Activated T-cell treated with anti-CD3 and anti-CD28 coated beads for 4 hours (primary cell): ENCODE measurements at places on chromosomes 6 and 20.
A peak's percentile ranks its signal among the peaks of the same experiment; 100 is the strongest.

DNA sequence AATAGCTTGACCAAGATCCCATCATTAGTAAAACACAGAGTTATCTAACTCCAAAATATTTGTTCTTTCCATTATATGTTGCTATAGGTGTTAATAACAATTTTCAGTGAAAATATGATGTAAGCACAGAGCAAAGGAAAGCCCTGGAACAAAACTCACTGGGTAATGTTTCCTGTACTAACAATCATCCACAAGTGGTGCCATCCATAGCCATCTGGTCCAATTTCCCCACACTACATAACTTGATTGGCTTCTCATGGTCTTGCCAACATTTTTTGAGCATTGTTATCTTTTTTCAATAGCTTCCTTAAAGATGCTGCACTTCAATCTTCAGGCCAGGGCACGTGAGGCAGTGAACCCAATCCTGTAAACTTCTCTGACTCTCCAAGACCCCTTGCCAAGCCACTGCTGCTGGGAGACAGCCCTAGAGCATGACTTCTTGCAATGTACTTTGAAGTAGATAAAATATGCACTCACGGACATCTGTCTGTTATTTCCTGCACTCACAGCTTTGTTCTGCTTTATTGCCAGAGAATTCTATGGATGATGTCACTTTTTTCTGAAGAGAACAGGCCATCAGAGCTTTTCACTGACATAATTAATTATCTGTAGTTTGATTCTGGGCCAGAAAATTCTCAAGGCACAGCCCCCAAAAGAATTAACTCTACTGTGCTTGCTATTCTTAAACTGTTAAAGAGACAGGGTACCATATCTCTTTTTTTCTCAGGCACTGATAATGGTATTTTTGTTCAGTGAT is 97.5 kb upstream of the TMEM30A start:
- DNase-seq, result no peak

GRCh38 chr6:154638369-154638768 is 94.8 kb upstream of the SCAF8 start:
- no peak for DNase-seq

DNA sequence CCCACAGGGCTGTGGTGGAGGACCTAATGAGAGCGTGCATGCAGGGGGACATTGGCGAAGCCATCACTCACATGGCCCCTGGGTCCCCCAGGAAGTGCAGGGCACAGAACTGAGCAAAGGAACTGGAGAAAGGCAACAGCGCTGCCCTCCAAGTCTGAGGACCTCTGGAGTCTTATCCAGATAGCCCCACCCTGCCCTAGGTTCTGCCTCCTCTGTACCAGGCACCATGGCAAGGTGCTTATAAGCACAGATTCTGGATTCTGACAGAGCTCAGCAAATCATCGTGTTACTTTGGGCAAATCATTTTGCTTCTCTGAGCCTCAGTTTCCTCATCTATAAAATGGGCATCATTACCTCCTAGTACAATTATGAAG is 44.5 kb downstream of the SLC13A3 start:
- DNase-seq, result no peak

DNA sequence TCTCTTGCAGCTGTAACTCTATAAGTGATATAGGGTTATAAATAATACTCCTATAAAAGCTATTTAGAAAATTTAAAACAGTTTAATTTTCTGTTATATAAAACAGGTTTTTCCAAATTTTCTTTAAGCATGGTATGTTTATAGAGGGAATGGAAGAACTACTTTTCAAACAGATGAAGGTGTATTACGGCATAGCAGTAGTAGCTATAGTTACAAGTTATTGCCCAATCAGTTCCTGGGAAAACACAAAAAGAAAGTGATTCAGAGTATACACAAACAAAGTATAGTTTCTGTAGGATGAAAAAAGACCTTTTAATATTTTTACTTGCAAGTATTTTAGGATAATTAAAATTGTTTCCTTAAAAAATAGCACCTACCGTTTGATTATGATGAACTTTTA is 9.8 kb downstream of the SLC17A5 start:
- no peak for DNase-seq

DNA sequence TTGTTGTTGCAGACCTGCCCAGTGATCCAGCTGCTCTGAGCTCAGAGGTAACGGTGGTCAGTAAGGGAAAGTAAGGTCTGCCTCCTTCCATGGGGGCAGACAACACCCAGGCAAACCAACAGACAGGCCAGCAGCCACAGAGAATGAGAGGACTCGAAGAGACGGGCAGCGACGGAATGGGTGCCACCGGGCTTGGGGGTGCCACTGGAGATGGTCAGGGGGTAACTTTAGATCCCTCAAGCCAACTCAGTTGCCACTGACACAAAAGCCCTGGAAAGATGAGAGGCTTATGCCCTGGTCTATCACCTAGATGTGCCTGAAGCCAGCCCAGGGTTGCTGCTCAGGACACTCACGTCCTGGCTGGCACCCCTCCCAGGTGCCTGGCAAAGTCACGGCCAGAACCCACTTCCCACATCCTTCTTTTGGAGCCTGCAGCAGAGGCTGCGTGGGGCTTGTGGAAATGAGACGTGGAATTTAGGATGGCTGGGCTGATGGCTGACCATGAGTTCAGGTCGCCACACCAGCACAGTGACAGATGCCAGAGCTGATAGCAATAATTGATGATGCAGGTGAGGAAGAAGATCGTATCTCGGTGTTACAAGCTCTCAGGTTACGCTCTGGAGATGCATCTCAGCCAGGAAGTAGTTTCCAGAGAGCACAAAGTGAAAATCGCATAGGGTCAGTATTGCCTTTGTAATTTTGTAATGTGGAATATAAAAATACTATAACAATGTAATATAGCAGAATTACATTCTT is 209.1 kb downstream of the SYNDIG1 start:
- DNase-seq, result no peak

GRCh38 chr6:160750276-160750689 is 48.2 kb downstream of the PLG start:
- DNase-seq, result no peak

DNA sequence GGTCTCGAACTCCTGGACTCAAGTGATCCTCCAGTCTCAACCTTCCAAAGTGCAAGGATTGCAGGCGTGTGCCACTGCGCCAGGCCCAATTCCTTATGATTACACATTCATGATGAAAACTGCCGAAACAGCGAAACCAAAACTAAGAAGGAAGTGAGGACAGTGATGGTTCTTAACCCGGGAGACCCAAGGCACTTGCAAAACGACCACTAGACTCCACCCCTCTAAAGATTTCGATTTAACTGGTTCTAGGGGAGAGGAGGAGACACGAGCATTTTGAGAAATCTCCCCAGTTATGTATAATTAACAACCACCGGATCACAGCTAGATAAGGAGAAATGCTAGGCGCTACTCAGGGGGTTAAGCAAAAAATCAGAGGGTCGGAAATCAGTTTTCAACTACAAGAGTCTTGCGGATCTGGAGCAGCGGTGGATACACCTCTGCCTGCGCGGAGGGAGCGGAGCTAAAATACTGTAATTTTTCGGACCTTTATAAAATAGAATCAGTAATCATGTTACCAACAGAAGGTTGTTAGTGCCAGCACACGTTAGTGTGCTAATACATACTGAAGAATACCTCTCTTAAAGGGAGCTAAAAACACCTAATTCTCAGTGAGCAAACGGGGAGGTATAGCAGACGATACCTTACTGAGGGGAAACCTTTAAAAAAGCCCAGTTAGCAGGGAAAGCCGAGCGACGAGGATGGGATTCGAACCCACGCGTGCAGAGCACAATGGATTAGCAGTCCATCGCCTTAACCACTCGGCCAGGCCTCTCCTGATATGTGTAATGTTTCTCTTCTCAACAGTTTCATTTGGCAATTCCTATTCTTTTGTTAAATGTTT is 60.0 kb upstream of the BTN3A2 start:
- DNase-seq, result peak; percentile 61

DNA sequence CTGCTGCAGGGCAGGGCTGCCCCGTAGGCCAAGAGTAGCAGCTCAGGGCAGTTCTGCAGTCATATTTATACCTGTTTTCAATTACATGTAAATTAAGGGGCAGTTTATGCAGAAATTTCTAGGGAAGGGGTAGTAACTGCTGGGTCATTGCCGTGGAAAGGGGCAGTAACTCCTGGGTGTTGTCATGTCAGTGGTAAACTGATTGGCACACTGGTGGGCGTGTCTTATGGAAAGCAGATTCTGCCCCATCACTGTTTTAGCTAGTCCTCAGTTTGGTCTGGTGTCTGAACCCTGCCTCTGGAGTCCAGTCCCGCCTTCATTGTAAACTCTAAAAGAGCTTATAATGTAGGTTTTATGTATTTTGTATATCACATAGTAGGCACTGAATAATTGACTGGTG is 22.1 kb downstream of the MAP3K4 start:
- DNase-seq, result no peak

DNA sequence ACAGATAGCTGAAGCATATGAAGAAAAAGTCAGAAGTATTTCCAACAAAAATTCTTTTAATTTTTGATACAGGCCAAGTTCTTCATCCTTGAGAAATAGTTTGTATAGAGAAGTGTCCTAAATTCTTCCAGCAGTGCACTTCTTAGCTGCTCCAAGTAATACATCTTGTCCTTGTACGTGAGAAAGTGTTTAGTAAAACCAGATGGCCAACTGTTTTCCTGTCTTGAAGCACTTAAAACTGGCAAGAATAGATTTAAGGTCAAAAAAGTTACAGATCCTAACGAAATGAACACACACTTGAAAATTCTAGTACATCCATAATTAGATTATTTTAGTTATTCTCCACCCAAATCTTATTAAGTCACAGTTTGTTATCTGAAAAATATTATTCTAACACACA is 52.2 kb upstream of the HSF2 start:
- DNase-seq, result no peak

DNA sequence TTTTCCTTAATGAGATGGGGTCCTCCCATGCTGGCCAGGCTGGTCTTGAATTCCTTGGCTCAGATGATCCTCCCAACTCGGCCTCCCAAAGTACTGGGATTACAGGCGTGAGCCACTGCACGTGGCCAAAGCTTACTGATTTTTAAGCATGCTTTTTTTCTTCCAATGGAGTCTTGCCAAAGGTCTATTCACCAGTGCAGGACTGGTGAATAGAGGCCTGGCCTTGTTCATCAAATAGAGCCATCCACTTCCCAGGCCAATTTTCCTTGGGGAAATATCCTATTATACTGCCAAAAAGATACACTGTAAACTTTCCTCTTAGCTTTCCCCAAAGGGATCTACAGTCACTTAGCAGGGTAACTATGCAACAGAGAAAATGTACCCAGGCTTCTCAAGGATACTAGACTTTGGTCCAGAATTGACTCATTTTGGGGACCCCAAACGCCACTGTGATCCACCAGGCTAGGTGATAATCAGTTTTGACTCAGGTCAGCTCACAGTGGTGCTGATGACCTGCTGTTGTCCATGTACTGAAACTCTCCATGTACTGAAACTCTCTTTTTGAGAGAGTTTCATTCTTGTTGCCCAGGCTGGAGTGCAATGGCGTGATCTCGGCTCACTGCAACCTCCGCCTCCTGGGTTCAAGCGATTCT is 91.8 kb downstream of the REPS1 start:
- DNase-seq, result no peak

GRCh38 chr6:105596284-105596755 is 193.4 kb upstream of the PREP start:
- no peak for DNase-seq

- no peak for DNase-seq
Measured at GRCh38 chr20:5168651-5169396, 42.0 kb downstream of the CDS2 start.

- DNase-seq, result no peak
Measured at GRCh38 chr6:123074616-123075015, 78.6 kb downstream of the CLVS2 start.

DNA sequence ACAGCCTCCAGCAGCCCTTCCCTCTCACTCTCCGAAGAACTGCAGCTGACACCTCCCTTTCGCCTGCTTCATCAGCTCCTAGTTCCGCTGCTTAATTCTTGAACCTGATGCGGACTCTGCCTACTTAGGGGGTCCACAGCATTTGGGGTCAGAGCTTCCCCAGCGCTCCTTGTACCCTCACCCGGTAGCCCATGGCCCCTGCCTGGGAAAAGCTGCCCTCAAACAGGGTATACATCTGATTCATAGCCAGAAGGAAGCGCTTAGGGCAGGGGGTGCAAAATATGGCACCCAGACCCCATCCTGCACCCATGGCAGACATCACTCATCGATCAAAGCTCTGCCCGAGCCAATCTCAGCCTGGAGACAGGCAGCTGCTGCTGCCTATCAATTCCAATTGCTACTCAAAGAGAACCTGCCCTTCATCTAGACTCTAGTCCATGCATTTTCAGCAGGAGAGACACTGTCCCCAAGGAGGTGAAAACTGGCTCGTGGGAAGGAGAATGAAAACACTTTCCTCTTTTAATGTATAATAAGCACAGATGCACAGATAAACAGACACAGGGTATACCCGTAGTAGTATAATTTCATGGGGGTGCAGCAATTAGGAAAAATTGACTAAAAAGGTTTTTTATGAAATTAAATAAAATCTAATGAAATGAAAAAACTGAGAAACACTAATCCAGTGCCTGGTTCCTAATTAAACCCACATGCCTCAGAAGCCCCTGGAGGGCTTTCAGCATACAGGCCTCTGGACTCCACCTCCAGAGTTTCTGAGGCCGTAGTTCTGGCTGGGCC is 194.8 kb downstream of the PREX1 start:
- DNase-seq, result no peak

- peak; percentile 29 for DNase-seq
Measured at GRCh38 chr6:69866770-69867638, 648 bp downstream of the COL19A1 start.
